ENCODE measurements at places on chromosomes 2 and 18.

DNA sequence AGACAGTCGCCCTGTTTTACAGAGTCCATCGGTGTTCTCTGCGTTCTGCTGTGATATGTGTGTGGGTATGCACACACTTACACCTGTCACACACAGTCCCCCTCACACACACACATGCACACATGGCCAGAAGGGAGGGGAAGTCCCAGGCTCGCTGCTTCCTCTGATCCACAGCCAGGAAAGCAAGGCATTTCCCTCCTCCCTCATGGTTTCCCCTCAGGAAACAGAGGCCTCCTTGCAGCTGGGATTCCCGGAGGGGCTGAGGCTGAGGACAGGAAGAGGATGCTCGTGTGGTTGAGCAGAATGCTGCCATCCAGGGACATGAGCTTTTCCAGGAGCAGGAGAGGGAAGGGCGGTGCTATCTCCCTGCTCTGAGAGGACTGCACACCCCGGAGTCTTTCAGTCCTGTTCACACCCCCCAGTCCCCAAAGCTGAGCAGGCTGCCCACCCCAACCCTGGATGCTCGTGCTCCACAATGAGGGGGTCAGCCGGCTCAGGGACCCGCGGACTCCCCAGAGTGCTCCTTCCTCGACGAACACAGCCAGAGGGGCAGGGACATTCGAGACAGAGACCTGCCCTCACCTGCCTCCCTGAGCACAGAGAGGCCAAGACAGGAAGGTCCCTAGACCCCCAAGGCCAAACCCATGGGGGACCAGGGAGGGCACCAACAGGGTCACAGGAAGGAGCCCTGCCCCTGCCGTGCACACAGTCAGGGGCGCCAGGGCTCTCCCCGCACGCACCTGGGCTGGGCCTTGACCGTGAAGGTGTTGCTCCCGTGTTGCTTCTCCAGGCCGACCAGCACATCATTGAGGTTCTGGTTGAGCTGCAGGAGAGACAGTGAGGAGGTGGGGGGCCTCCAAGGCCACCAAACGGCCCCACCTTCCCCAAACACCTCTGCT is 45.3 kb downstream of the BIN1 start:
- peak; percentile 61 for DNase-seq

DNA sequence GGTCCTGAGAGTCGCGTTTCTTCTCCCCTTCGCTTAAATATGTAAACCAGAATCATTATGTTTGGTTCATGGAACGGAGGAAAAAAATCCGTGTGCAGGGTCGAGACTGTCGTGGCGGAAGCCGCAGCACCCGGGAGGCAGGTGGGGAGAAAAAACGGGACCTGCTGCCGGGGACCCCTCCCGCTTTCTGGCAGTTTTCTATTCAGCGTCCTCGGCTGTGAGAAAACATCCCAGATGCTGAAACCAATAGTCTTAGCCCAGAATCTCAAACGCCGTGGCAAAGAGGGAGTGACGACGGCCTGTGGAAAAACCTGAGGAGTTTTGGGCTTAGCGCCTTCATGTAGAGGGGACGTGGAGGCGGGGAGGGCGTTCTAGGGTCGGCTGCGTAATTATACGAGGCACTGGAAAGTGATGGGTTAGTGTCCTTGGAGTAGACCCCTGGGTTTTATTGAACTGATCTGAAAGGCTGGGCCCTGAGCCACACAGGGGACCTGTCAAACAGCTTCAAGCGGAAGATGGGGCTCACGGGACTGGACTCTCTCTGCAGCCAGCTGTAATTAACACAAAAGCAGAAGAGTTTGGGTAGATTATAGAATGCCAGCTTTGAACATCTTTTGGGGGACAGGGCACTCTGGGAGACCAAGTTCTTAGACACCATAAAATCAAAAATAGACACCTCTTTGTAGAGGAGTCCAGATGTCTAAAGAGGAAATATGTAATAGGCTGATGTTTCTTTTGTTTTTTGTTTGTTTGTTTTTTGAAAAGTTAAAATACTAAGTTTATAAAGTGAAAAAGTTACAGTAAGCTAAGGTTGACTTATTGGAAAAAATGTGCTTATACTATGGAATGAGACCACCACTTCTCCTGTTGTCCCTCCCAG is 834 bp upstream of the BUB1 start:
- DNase-seq: peak; percentile 59

GRCh38 chr18:29002747-29003146 is 825.8 kb upstream of the CDH2 start:
- DNase-seq: no peak

- DNase-seq: no peak
Observed at GRCh38 chr2:112776113-112776512, 8.2 kb downstream of the IL1A start.

DNA sequence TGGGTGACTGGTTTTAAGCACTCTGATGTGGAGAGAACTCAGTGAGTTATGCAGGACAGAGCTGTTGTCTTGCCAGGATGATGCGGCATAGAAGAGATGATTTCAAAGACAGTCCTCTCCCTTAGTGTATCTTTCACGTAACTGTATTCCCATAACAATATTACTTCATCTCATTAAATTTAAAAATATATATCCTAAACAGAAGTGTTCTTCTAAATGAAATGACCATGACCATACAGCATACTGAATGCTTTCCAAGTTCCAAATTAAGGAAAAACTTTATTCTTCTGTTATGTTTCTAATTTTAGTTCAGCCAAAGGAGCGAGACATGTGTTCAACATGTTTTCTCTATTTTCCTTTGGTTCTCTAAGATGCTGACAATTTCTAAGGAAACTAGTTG is 600.1 kb upstream of the FSHR start:
- DNase-seq: no peak

DNA sequence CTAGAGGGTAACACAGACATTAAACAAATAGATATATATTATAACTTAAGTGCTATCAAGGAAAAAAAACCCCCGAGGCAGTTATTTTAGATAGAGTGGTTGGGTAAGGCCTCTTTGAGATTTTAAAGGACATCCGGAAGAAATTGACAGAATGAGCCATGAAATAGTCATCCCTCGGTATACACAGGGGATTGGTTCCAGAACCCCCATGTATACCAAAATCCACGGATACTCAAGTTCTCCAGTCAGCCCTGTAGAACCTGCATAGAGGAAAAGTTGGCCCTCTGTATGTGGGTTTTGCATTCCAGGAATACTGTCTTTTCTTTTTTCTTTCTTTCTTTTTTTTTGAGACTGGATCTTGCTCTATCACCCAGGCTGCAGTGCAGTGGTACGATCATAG is 2.0 kb downstream of the DHX57 start:
- DNase-seq: no peak

GRCh38 chr18:13442451-13442850 is 223.9 kb downstream of the LDLRAD4 start:
- DNase-seq: no peak

GRCh38 chr18:76687304-76687962 is 134.9 kb upstream of the ZNF236 start:
- DNase-seq: no peak
